ENCODE measurements at places on chromosomes 6 and 20. TPM values are rescaled to one million over a fixed set of nuclear protein-coding genes. Genes with fewer than 3 reads are reported as not detected.

GRCh38 chr20:20609522-20609921 lies 102.9 kb downstream of the RALGAPA2 start:
- no peak for DNase-seq

The VSX1 gene
- total RNA-seq: not detected

The CYP39A1 gene
- 1.1 TPM for total RNA-seq

DNA sequence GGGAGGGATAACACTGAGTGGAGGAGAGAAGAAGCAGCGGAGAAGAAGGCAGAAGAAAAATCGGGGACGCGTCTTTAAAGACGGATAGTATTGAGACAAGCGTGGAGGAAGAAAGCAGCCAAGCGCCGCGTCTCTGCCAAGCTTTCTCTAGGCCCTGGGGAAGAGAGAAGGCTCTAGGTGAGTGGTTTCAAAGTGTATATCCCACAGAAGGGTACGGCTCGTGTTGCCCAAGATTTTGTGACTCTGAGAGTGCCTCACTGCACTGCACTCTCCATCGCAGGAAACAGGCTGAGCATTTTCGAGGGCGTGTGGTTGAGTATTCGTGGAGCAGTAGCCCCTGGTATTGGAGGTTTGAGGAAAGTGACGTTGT lies 185.4 kb downstream of the TRIM27 start:
- no peak for DNase-seq

The LY6G6C gene
- total RNA-seq: not detected

DNA sequence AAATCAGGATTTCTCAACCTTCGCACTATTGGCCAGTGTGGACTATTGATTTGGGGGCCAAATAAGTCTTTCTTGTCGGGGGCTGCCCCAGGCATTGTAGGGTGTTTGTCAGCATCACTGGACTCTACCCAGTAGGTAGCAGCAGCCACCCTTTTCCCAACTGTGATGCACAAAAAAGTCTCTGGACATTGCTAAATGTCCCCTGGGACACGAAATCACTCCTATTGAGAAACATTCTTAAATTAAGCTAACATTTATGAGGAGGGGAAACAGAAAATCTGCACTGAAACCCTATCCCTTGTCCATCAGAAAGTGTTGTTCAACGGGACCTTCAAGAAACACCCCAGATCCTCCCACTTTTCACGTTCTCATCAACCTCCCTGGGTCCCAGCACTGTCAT lies 54.2 kb downstream of the NFATC2 start:
- peak; percentile 37 for DNase-seq

DNA sequence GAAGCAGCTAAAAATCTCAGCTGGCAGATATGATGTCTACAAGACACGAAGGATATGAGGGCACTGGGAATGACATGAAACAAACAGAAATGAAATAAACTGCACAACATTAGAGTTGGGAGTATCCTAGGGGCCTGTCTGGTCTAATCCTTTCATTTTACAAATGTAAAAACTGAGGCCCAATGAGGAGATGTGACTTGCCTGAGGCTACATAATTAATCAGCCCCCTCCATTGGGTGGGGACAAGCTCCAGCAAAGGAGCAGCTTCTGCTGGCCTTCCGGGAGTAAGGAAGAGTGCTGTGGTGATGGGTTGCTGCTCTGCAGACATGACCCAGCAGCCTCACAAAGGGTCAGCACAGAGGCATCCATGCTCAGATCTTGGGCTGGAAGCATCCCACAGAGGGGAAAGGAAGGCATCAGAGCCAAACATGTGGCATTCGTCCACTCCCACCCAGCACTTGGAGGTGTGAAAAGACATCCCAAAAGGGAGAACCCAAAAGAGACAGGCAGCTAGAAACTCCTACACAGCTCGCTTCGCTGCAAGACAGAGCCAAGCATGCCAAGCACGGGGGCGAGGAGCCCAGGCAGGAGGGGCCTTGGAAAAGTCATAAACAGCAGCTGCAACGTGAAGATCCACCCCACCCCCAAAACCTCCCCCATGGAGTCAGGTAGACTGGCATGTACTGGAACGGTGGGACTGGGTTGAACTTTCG lies 183.7 kb downstream of the UNC5CL start:
- DNase-seq: no peak

The SLC17A2 gene
- not detected for total RNA-seq

The CPXM1 gene
- 57.7 TPM for total RNA-seq

DNA sequence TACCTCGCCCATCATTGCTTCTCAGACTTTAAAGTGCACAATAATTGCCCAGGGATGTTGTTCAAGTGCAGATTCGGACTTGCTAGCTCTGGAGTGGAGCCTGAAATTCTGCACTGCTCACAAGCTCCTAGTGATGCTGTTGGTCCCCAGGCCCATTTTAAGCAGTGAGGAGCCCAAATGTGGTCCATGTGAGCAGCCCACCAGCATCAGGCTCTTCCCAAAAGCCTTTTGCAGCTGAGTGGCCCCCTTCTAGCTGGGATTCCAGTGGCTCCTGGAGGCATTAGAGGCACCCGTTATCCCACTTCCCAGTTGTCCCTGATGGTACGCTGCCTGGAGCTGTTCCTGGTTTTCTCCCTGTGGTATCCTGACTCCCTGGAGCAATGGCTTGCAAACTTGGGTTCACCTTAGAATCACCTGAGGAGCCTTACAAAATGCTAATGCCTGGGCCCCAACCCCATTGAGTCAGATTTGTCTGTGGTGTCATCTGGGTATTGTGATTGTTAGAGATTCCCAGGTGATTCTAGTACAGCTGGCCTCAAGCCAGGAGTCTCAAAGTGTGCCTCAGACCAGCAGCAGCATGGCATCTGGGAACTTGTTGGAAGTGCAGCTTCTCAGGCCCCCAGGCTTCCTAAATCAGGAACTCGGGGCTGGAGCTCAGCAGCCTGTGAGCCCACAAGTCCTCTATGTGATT lies 186.9 kb upstream of the SLC24A3 start:
- no peak for DNase-seq

DNA sequence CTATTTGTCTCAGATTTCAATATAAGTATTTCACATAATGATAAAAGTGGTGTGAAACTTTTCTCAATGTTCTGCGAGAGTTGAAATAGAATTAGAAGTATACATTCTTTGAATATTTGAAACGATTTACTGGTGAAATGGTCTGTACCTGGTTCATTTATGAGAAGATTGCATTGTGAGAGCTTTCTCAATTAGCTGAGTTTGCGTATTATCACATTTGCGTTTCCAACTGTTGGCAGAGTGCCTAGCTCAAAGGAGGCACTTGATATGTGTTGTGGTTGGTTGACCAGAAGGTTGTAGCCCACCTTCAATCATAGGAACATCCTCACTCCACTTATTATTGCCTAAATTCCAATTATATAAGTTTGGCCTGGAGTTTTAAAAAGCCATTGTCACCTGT lies 58.8 kb upstream of the EXOC2 start:
- no peak for DNase-seq
